ENCODE measurements at places on chromosomes 11 and 22.

- no peak for DNase-seq
Observed at GRCh38 chr11:2574553-2575535, 125.0 kb downstream of the KCNQ1OT1 start.

GRCh38 chr11:99632969-99633368, 612.2 kb downstream of the CNTN5 start:
- DNase-seq, result no peak

DNA sequence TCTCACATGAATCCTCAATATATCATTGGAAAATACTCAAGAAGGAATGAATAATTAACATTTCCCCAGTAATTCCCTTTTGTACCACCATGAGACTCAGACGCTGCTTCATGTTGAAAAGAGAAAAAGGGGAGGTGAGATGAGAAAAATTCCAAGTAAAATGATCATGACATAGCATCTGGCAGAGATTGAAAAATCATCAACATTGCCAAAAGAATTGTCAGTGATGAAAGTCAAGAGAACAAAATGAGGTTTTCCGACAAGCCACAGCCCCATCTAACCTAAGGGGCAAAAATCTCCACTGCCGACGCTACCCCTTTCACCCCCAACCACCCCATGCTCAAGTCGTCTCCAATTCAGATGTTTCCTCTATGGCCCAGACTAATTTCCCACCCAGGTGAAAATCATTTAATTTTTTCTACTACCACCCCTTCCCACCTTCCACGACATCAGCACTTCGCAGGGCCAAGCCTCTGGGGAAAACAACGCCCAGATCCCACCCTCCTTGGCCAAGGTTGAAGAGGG, 1.2 kb downstream of the RAB6A start:
- no peak for DNase-seq

- DNase-seq, result no peak
Observed at GRCh38 chr11:97231231-97231630, 841.4 kb downstream of the JRKL start.

GRCh38 chr11:69943506-69943905, 124.3 kb upstream of the FGF3 start:
- no peak for DNase-seq

Data from stimulated activated CD8-positive, alpha-beta memory T cell treated with anti-CD3 and anti-CD28 coated beads, Interleukin-7, amount 100 ng/mL, for 1 hour (primary cell).